ENCODE measurements at places on chromosomes 5 and 9.

DNA sequence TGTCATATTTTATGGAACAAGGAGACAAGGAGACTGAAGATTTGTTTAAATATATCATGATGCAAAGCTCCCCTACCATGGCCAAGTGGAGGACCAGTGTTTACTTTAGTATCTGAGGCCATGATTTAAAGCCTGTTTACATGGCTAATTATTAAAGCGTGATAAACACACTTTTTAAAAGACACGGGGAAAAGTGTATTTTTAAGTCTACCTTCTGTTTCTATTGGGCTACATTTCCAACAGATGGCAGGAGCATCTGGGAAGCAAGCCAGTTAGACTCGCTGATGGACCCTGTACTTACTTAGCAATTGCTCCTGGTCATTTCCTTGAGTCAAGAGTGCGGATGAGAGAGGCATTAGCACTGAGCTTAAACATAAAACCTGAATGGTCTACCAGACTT, 480.3 kb upstream of the SEMA6A start:
- DNase-seq = no peak

- no peak for DNase-seq
These were observed 32.6 kb downstream of the SPATA31D1 start for GRCh38 chr9:82021198-82021597.

DNA sequence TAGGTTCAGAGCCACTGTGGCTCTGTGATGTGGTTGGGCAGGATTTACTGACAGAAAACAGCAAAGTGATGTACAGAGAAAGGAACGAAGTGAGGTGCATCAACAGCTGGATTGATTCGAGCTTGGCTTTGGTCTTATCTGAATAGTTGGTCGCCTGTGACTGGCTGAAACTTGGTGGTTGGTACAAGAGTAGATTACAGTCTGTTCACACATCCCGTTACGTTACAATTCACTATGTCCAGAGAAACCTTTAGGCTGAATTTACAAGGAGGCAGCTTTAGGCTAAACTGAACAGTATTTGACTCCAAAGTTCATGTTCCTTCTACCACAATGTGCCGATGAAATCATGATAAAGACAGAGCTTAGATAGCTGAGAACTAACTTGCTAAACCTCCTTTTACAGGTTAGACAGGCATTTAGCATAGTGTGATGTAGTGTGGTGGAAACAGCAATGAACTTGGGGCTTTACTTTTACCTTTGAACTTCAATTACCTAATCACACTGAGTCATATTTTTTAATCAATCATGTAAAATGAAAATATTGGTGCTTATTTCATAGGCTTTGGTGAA, 210.2 kb upstream of the PUM3 start:
- no peak for DNase-seq

DNA sequence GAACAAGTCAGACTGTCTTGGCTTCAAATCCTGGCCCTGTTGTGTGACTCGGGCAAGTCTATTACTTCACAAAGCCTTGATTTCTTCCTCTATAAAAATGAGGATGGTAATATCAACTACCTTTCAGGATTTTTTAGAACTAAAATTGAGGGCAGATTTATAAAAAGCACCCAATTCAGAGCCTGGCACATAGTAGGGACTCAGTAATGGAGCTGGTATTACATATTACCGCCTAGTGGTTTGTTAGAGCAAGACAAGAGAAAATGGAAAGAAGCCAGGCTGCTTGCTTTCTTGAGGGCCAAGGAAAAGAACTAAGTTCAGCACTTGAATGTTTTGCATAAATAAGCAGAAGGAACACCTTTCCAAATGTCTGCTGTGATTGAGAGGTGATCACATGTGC, 19.4 kb downstream of the ZNF346 start:
- DNase-seq = no peak

DNA sequence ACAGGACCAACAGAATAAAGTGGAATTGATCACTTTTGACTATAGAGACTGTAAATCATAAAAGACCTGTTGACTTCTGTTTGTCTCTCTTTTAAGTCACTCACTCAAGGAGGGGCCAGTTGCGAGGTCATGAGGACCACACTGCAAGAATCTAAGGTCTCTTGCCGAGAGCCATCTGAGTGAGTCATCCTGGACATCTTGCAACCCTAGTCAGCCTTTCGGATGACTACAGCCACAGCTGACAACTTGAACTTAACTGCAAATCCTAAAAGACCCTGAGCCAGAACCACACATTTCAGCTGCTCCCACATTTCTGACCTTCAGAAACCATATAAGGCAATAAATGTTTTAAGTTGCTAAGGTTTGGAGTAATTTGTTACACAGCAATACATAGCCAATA, 129.7 kb upstream of the RAD23B start:
- DNase-seq = no peak

- no peak for DNase-seq
These were observed 23.5 kb upstream of the FAM120AOS start for GRCh38 chr9:93476924-93477323.

DNA sequence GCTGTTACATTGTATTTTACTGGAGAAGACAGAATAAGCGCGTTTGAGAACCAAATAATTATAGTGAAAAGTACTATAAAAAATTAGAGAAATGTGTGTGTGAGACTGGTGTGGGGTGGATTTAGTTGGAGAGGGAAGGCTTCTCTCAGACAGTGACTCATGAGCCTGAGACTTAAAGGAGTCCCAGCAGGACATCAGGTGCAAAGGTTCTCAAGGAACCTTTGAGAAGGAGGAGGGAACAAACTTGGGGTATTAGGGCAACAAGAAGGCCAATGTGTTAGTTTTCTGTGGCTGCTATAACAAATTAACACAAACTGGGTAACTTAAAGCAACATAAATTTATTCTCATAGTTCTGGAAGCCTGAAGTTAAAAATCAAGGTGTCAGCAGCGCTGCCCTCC, 4.9 kb downstream of the DDX4 start:
- DNase-seq = no peak

DNA sequence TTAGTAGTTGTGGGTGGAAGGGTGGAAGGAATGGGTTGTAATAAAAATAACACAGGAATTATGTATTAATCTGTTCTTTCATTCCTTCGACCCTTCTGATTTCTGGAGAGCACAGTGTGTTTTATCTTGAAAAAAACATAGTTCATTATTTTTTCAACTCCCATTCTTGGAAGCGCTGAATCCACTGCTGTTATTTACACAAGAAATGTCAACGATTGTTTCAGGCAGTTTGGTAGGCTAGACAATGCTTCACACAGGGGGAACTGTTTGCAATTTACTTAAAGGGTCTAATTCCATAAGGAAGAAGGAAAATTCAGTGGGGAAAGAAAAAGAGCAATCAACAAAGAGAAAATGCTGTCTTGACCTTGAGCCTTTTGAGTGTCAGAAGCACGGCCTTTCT, 142.9 kb downstream of the TLE1 start:
- DNase-seq = no peak

- no peak for DNase-seq
These were observed 19.1 kb downstream of the RCL1 start for GRCh38 chr9:4811824-4812223.

- no peak for DNase-seq
These were observed 143.7 kb upstream of the TNC start for GRCh38 chr9:115261656-115262081.

- peak; percentile 66 for DNase-seq
These were observed 676.5 kb downstream of the DMRTA1 start for GRCh38 chr9:23123048-23123632.

- no peak for DNase-seq
These were observed 145.6 kb downstream of the FSTL4 start for GRCh38 chr5:133466556-133467334.

DNA sequence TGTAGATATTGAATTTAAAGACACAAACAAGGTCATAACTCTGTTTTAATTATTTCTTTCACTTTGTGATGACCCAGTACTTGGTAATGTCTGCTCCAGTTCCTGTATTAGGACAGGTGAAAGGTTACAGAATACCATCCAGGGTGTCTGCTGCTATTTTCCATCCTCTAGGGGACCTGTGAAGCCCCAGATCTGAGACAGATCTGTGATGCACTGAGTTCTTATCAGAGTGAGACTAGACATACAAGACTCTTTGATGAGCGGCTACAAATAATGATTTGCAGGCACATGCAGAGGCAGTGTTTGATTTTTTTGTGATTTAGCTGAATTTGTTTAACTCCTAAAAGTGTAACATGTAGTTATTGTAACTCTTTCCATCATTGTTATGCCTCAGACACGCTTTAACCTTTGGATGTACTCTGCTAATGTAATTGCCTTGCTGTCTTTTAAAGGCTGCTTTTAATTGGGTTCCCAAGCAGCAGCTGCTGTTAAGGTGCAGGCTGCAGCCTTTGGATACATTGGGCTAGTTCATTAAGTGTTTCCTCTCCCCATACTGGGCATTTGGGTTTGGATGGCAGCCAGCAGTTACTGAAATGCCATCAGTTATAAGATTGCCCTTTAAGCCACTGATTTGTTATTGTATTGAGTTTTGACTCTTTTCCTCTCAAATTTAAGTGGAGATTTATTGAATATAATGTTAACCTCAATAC, 63.3 kb downstream of the RASGRF2 start:
- no peak for DNase-seq

GRCh38 chr5:143629871-143630659, 181.9 kb upstream of the HMHB1 start:
- no peak for DNase-seq

- no peak for DNase-seq
These were observed 13.9 kb downstream of the ALDOB start for GRCh38 chr9:101421653-101422065.

GRCh38 chr5:16483361-16483760, 17.8 kb upstream of the ZNF622 start:
- no peak for DNase-seq

DNA sequence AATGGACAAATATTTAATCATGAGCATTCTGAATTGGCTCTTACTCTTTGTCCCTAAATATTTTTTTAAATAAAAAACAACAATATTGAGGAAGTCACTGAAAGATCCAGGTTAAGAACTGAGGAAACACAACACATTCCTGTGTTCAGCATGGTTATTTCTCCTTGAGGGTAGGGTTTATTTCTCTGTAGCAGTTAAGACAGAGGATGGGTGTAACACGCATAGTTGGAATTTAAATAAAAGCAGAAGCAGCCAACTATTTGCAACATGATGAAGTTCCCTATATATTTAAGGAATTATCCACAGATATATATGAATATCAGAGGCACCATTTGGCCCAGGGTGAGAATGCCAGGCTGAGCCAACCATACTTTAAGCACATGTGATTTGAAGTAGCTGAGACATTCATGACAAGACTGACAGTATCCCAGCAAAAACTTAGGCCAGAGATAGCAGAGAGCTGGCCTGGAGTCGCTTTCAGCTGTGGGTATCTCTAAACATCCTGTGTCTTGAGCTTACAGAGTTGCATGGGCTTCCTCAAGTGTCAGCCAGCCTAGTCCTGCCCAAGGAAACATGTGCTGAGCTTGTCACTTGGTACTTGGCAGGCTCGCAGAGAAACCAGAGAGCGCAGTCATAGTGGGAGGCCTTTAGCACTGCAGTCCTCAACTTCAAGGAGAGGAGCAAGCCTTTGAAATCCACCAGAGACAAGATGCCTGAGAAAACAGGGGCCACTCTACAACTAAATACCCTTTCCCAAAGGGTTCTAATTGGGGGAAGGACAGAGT, 43.6 kb downstream of the SEMA5A start:
- no peak for DNase-seq

- DNase-seq = no peak
These were observed 25.7 kb downstream of the NMUR2 start for GRCh38 chr5:152379331-152379730.
